Fibroblast of skin of left biceps (primary cell): ENCODE measurements at places on chromosomes 5 and 9.

- DNase-seq, result no peak
Measured at GRCh38 chr9:33166231-33167083, 679 bp downstream of the B4GALT1 start.

DNA sequence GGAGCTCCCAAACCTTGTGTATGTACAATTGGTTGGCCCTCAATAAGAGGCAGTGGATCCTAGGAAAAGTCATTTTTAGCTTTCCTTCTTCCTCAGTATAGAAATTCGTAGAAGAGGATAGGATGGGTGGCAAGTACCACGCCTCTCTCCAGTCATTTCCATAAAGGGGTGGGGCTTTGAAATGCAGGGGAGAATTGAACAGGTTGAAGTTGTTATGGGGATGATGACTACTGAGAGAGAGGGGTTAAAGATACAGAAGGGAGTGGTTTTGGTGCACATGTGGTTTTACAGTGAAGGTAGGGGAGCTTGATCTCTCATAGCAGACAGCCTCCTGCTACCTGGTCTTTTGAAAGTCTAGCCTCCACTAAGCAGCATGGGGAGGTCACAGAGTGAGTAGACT is 54.4 kb upstream of the FAM120AOS start:
- DNase-seq, result no peak

- DNase-seq, result no peak
Measured at GRCh38 chr9:137474271-137474670, 15.1 kb upstream of the NSMF start.

- DNase-seq, result no peak
Measured at GRCh38 chr5:153429761-153430380, 60.6 kb upstream of the GRIA1 start.

DNA sequence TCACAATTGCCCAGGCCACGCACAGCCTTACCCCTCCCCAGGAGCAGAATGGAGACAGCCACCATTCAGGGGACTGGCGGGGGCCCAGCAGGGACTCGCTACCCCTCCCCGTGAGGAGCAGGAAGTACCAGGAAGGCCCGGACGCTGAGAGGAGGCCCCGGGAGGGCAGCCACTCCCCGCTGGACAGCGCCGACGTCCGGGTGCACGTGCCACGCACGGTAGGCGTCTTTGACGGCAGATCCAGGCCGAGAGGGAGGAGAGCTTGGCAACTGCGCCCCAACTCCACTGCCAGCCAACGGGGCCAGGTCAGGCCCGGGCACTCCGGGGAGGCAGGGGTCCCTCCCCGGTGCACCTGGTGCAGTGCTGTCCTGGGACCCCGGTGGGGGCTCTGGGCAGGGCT is 14.0 kb downstream of the DNLZ start:
- DNase-seq, result no peak

DNA sequence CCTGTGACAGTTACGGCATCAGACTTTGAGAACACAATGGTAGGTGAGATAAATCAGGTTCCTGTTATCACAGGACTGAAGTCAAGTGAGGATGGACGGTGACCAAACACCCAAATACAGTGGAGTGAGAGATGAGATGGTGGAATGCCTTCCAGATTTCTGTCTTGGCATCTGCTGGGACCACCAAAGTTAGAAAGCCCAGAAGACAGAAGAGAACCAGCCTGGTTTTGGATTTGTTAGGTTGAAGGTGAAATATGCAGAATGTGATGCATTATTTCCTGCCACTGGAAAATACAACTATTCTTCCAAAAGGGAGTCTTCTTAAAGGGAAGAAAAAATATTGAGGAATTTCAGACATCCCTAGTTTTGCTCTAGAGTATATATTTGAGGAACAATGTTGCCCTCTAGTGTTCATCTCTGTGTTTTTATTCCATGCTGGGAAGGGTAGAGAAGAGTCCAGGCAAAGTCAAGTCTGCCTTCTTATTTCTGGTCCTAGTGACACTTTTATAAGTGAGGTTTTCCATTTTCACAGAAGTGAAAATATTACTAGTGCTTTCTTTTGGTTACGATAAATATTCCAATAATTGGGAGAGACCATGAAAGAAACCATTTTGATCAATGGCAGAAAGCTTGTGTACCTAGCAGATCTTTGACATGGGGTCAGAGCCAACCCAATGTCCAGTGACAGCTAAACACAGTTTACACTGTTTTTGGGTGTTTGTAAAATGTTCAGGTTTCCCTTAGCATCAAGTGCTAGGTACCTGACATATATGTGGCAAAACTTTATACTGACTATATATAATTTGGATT is 142.3 kb upstream of the ANKH start:
- no peak for DNase-seq

DNA sequence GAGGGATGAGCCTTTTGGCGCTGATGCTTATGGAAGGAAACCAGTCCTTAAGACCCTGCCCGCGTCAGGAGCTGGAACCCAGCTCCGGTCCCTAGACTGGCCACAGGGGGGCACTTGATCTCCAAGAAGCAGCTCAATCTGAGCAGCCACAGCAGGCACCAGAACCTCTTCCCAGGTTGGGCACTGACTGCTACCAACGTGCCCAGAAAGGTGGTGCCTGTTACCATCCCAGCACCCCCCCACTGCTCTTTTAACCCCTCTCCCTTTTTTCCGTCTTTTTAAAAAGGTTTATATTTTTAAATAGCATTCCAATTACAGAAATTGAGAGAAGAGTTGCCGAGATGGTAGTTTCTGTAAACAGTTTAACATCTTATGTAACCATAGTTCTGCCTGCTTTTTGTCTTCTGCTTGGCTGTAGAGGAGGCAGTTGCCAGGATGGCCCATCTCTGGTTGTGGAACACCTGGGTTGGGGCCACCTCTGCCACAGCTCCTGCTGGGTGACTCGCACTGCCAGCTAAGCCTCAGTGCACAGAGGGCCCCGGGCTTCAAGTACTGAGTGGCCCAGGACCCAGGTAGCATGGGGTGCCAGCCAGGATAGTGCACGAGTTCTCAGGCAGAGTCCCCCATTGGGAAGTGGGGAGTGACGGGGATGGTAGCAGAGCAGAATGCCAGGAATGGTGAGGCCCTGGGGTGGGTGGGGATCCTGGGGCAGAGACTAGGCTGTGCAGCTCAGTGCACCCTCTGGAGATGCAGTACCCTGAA is 62.8 kb downstream of the PFDN1 start:
- no peak for DNase-seq

DNA sequence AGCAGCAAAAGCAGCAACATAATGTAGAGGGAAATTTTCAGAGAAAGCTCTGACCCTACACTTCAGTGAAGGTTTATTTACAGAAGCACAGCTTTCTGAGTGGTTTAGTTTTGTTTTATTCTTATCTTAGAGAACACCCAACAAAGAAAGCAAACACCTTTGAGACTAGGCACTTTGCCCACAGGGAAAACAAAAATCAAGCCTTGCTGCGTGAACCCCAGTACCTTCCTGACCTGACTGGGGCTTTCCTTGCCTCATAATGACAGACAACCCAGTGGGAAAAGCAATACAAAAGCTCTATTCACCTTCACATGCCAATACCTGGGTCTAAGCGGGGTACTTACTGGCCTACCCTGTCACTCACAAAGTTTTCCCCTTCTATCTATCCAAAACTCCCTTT is 189.8 kb downstream of the HINT1 start:
- no peak for DNase-seq

DNA sequence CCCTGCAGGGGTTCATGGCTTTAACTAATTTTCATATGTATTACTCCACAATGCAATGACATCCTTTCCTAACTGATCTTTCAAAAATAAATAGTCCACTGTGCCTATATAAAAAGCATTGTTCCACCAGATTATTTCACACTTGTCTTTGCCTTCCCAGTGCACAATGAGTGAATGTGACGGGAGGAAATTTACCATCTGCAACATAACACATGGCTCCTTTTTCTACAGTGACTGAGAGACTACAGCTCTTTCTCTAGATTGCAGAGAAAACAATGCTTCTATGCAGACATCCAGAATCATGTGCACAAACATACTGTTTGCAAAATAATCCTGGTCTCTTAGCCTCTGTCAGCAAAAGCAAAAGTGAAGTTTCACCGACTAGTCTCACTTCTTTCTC is 483.7 kb upstream of the PIK3R1 start:
- DNase-seq, result no peak
